ENCODE measurements at places on chromosomes 6 and 20.

- no peak for DNase-seq
Measured at GRCh38 chr6:167324111-167324510, 775 bp upstream of the TTLL2 start.

DNA sequence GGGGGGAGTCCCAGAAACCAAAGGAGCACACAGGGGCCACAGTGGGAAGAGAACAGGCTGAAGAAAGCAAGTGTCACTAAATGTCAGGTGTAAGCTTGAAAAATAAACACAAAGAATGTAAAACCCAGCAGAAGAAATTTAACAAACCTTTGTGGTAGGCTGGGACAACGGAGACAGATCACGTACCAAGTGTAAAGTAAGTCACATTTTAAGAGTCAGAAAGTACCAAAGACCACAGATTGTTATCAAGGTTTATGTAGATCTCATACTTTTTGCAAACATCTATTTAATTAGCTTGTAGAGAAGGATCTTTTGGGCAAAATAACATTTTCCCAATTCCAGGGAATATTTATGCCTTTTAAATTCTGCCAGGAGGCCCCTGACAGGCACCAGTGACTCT lies 1.6 kb downstream of the CLIC5 start:
- DNase-seq, result no peak

GRCh38 chr20:33684533-33685327 lies 1.5 kb downstream of the E2F1 start:
- DNase-seq, result no peak

- DNase-seq, result no peak
Measured at GRCh38 chr20:56808117-56808725, 179.1 kb downstream of the TFAP2C start.

- no peak for DNase-seq
Measured at GRCh38 chr6:135250751-135251497, 69.8 kb downstream of the MYB start.

- no peak for DNase-seq
Measured at GRCh38 chr6:88884361-88884760, 79.1 kb downstream of the RNGTT start.

GRCh38 chr6:2085657-2086056 lies 159.7 kb downstream of the GMDS start:
- no peak for DNase-seq

DNA sequence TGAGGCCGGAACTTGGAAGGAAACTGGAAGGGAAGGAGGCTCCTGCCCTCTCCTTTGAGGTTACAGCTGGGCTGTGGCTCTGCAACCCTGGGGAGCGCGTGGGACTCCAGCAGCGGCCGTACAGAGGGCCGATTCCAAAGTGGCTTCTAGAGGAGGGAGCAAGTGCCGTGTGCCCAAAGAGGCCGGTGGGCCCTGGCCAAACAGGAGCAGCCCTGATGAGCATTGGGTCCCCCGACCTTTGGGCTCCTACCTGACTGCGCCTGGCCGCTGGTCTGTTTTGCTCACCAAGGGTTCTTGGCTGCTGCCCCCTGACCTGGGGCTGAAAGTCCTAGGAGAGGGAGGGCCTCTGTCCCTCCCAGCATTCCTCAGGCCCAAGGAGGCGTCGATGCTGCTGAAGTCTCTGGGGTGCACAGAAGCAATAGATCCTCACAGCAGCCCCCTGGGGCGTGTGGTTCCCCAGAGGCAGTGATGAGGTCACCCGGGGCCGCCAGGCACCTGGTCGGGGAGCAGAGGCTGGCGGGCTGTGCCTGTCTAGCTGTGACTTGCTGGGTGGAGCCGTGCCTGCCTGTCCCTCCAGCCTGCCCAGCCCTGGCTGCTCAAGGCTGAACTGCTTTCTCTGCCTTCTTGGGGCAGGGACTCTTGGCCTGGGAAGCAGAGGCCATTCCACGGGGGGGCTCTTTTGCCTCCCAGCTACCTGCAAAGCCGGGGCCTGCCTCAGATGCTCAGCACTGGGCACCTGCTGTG lies 9.8 kb downstream of the RBM38 start:
- peak; percentile 41 for DNase-seq

- DNase-seq, result no peak
Measured at GRCh38 chr6:78810146-78810545, 57.2 kb upstream of the IRAK1BP1 start.

- no peak for DNase-seq
Measured at GRCh38 chr20:33859157-33859695, 48.1 kb downstream of the CHMP4B start.

- DNase-seq, result no peak
Measured at GRCh38 chr20:36925234-36925633, 26.3 kb downstream of the SAMHD1 start.

DNA sequence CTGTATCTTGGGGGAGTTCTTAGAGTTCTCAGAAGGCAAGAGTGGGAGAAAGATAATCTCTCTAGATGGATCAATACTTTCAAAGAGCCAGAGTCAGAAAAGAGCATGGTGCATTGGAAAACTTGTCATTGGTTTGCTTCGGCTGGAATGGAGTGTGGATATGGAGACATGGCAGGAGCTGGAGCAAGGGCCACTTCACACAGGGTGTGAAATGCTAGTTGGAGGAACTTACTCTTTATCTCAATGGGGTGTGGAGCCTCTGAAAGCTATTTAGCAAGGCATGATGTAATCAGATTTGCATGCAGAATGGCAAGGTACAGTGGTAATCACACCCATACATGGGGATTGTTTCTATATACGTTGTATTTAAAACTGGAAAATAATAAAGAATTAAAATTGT lies 31.5 kb upstream of the PAQR8 start:
- DNase-seq, result no peak

DNA sequence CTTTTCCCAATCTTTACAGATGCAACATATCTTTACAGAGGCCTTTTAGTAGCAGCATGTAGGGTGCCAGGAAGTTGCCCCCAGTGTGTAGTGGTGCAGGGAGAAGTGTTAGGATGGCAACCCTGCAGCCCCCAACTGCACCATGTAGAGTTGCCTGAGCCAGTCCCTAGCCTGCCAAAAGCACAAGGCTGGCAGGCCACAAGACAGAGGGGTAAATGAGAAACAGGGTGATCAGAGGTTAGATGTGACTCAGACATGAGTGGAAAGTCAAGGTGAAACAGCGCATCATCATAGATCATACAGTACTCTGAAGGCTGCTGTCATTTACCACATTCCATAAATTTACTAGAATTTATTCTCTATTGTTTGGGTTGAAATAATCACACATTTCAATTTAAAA lies 467.5 kb downstream of the PRKN start:
- DNase-seq, result no peak

DNA sequence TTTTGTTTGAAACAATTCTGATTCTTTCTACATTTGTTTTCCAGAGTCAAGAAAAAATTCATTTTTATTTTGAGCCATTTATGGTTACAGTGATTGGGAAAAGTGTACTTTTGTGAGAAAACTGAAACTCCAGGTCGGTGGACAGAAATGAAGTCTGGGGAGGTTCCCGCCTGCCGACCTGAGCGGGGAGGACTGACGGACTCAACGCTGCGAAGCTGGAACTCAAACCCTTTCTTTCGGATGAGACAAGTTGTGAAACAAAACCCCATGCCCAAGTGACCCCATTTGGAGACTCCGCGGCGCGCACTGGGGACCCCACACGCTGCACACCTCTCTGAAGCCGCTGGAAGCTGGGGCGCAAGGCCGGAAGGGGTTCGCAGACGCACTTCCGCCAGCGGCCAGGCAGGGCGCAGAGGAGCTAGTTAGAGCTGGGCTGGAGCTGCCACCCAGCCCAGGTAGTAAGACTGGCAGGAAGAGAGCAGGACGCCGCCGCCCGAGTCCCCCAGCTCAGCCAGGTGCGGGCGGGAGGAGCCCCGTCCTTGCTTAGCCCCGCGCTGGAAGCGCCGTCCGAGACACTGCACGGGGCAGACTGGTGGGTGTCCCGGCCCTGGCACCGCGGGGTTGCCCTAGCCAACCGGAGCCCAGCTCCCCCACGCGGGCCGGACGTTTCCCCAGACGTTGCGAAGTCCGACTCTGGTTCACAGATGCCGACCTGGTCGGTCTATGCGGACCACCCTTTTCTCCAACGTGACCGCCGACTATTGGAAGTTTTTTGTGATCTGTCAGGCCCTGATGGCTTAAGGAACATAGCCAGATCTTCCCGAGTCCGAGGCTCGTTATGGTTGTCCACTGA lies 19.8 kb upstream of the ZSCAN16 start:
- DNase-seq, result peak; percentile 86

DNA sequence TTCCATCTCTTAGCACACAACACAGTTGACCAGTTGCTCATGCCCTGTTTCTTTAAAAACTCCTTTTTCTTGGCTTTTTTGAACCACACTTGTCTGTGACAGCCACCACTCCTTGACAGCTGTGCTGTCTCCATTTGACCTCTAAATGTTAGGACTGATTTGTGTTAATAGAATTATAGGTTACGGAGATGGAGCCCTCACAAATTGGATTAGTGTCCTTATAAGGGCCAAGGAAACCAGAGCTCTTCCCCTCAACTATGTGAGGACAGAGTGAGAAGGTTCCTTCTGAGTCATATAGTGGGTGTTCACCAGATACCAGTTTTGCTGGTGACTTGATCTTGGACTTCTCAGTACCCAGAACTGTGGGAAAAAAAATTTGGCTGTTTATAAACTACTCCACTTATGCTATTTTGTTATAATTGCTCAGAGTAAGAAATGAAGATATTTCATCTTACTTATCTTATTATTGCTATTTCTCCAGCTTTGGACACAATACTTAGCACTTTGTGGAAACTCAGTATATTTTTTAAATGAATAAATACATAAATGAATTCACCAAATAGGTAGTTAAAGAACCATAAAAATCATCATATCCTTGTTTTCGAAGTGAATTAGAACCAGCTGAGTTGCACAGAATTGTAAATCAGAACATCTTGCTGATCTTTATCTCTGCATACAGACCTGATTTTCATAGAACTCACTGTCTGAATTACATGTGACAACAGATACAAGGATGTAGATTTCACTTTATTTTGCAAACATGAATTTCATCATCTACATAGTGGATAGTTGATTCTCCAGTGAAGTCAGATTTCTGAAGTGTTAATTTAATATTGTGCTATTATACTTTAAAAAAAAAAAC lies 598.5 kb upstream of the IRAK1BP1 start:
- DNase-seq, result no peak

- no peak for DNase-seq
Measured at GRCh38 chr6:8181160-8181881, 79.0 kb upstream of the EEF1E1 start.

GRCh38 chr6:139582956-139583355 lies 208.5 kb upstream of the CITED2 start:
- DNase-seq, result no peak

GRCh38 chr20:45179166-45179565 lies 4.5 kb downstream of the PI3 start:
- no peak for DNase-seq

GRCh38 chr6:144094731-144095133 lies 641 bp downstream of the SF3B5 start:
- no peak for DNase-seq

DNA sequence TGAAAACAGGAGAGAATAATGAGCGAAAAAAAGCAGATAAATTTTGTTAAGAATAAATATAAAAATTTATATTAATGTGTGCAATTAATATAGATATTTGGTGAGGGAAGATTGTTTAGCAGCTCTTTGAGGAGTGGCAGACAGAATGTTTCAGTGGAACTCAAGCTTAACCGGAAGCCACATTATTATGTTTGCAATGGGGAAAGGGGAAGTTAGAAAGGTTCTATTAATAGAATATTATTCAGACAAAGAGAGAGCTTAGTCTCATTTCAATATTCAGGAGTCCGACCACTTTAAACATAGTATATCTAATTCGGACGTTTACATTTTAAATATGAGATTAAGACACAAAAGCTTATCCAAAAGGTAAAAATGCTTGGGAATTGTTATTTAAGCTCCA lies 81.6 kb upstream of the KHDRBS2 start:
- DNase-seq, result no peak

GRCh38 chr20:34210271-34210670 lies 31.0 kb upstream of the ASIP start:
- no peak for DNase-seq

GRCh38 chr6:133396233-133396983 lies 155.3 kb downstream of the EYA4 start:
- DNase-seq, result no peak

DNA sequence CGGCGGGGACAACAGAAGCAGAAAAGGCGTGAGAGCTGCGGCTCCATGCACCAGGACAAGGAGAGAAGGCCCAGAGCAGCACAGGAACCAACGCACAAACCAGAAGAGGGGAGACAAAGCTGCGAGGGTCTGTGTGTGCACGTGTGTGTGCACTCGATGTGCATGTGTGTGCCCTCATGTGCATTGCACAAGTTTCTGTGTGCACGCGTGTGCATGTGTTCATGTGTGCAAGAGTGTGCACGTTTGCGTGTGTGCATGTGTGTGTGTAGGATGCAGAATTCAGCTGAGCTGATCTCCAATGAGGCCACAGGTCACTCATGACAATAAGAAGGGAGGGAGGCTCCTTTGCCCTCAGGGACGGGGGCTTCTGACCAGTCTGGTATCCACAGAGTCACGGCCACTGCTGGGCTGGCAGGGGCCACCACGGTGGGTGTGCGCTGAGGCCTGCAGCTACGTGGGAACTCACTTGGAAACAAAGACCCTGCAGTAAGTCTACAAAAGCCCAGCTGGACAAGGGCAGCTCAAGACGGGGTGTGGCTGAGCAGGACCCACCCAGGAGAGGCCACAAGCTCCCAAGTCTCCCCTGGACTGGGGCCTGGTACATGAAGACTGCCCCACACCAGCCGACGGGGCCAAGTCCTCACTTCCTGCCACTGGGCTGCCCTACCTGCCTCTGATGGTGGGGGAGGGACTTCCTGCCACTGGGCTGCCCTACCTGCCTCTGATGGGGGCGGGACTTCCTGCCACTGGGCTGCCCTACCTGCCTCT lies 48.1 kb upstream of the CHRNA4 start:
- DNase-seq, result no peak

- DNase-seq, result peak; percentile 67
Measured at GRCh38 chr20:45892049-45892825, 1.1 kb downstream of the CTSA start.

DNA sequence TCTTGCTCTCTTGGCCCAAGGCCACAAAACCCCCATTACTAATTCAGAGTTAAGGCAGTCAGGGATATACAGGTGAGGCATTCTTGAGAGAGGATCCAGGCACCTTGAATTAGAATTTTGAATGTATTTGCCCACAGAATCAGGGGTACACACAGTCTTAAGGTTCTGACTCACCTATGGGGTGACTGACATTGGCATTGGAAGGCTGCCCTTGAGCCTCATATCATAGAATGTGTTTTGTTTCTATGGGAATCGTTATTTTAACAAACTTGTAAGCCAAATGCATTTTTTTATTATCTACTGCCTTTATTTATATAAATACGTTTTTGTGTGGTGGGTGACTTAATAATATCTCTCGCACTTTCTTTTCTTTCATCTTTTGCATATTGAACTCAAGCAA lies 218.6 kb upstream of the CITED2 start:
- DNase-seq, result no peak

GRCh38 chr6:30767158-30767943 lies 23.0 kb upstream of the IER3 start:
- DNase-seq, result no peak
